ENCODE measurements at places on chromosomes 12 and 14.

GRCh38 chr14:82425261-82425660 is 891.6 kb upstream of the SEL1L start:
- no peak for DNase-seq

DNA sequence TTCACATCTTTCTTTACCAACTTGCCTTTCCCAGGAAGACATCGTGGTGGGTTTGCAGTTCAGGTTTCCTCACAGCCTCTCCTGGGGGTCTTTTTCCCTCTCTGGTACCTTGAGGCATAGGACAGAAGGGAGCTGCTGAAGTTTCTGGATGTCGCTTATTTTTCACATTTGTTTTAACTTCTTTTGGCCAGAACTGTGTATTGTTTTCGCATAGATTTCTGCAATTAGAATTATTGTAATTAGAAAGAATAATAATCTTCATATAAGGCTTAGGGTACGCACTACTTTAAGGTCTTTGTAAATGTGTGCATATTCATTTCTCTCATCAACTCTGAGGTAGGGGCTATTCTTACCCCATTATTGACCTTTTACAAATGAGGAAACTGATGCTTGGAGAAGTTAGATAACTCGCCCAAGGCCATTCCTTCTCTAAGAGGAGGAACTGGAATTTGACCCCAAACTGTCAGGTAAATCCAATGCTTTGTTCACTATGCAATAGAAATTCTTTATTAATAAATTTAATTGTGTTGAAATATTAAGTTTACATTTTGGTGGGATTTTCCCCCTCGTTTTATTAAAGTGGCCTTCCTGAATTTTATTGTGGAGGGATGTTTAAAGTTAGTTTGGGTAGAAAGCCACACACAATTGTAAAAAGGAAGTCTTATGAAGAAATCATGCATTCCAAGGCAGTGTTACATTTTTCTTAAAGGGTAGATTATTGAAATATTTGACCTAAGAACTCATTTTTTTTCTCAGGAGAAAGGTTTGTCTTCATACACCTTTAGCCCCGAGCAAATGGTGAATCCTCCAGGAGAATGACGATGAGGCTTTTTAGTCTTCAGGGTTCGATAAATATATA is 12.1 kb upstream of the SLC38A2 start:
- peak; percentile 60 for DNase-seq

DNA sequence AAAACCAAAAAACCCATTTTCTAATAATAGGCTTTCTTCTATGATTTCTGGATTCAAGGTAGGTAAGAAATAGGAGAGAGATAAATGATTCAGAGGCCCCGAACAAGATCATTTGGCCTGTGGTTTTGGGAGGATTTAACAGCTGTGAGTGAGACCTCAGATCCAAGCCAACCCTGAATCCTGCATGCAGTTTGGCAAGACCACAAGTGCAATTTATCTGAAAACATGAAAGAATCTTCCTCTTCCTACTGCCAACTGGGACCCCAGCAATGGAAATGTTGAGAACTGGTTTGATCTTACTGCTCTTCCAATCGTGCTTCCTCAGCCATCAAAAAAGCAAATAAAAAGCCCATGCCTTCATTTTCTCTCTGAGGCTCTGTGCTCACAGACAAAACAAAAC is 519.7 kb upstream of the TBX3 start:
- peak; percentile 63 for DNase-seq

DNA sequence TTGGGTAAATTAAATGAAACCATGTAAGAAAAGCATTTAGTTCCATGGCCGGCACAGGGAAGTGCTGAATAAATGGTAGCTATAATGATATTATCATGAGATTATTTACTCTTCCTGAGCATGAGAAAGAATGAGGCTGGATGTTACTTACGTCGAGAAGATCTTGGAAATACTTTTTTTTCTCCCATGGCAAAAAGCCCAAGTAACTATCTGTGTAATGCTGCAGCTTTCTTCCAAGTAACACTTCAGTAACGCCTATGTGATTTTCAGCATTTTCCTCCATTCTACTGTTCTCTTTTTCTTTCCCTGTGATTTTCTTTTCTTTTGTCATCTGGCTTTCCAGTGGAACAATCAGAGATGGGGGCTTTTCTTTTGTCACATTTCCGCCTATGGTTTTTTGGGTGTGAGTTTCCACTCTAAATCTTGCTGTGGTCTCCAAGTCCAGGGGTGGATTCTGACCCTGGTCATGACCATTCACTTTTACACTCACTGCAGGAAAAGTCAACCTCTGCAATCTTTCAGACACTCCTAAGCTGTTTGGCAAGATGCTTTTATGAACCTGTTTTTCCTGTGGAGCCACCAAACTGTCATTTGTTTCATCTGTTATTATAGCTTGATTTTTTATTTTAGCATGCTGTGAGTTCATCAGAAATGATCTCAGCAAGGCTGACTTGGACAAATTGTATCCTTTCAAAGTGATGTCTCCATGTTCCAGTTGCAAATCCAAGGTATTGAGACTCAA is 25.0 kb upstream of the SYCP3 start:
- DNase-seq: no peak

DNA sequence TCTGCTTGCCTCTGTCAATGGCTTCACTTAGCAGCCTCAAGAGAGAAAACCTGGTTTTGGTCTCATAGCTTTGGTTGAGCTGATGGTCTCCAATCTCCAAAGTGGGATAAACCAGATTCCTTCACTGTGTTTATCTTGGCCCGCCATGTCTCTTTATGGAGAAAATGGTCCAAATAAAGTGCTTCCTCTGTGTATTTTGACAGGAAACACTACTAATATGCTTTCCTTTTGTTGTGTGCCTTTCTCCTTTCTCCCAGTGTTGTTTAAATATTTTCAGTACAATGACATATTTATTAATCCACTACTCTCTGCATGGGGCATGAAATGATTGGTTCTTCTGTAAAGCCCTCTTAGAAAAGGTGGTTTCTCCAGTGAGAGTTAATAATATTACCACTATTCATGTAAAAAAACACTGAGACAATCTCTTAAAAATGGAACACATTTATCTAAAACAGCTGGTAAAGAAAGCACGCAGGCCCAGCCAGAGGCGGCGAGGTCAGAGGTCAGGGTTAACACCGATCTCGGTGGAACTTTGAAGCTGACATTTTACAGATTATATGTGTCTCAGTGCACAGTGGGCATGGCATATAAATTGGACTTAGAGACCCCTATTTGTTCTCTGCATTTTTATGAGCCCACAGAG is 24.2 kb downstream of the TMEM30B start:
- DNase-seq: no peak

DNA sequence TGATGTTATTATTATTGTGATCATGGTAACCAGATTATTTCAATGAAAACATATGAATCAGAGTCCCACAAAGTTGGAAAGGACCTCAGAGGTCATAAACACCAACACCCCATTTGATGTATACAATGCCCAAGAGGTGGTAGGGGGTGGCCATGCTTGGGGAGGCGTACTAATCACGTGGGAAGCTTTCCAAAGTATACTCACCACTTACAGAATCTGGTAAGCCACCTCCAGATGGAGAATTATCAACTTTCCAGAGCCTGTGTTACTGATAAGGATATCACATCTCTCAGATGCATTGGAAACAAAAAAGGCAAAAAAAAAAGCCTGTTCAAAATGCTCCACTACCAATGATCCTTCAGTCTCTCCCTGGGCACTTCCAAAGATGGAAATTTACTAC is 8.4 kb downstream of the DAD1 start:
- DNase-seq: no peak

DNA sequence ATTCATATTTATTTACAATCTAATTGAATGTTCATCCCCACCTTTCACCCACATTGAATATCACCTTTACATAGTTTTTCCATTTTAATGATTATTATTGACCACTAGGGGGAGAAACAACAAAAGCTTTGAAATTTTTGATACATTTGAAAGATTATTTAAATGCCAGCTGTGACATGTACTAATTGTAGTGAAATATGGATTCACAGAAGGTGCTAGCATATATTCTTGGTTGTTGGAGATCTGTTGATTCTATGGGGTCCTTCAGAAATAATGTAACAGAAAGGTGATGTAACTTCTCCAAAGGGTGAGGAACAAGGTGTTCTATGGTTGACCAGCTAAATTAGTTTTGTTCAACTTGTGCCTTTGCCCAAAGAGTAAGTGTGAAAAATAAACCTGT is 22.4 kb upstream of the GPR33 start:
- DNase-seq: peak; percentile 15

All from fibroblast of skin of right quadriceps (primary cell).